ENCODE measurements at places on chromosomes 6 and 20.

DNA sequence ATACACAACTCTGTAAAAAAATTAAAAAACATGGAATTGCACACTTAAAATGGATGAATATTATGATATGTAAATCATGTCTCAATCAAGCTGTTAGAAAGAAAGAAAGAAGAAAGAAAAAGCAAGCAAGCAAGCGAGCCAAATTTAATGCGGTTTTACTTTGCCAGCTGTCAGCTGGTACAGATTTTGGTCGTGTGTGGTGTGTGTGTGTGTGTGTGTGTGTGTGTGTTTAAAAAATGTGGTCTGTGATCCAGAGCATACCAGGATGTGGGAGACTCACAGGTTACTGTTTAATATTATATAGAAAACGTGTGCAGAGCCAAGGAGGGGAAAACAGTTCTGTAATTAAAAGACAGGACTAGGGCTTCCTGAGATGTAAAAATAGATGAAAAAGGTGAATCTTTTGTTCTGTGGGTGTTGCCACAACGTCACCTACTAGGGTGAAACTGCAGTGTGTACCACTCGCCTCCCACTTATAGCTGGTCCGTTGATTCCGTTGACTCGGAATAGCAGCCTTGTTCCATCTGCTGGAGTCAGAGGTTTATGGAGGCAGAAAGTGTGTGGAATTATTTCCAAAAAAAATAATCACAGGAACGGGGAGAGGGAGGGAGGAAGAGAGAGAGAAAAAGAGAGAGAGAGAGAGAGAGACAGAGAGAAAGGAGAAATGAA is 197.7 kb downstream of the BCAS1 start:
- peak; percentile 64 for DNase-seq

- DNase-seq = no peak
These were observed 11.4 kb upstream of the SOX12 start for GRCh38 chr20:313948-314347.

DNA sequence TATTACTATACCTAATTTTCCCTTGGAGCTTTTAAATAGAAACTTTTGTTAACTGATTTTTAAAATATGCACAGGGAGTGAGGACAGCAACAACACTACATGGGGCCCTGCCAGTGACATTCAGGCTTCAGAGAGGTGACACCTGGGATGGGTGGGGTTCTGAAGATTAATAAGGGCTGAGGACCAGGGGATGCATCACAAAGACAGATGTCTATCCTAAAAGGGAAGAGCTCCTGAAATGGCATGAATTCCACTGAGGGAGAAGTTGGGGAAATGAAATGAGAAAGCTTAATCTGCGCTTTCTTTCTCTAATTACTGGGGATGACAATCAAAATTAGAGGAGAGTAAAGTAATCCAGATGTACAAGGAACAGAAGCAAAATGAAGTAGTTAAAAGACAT is 162.8 kb downstream of the BTBD9 start:
- no peak for DNase-seq

- DNase-seq = no peak
These were observed 12.7 kb downstream of the SLA2 start for GRCh38 chr20:36633285-36633772.

DNA sequence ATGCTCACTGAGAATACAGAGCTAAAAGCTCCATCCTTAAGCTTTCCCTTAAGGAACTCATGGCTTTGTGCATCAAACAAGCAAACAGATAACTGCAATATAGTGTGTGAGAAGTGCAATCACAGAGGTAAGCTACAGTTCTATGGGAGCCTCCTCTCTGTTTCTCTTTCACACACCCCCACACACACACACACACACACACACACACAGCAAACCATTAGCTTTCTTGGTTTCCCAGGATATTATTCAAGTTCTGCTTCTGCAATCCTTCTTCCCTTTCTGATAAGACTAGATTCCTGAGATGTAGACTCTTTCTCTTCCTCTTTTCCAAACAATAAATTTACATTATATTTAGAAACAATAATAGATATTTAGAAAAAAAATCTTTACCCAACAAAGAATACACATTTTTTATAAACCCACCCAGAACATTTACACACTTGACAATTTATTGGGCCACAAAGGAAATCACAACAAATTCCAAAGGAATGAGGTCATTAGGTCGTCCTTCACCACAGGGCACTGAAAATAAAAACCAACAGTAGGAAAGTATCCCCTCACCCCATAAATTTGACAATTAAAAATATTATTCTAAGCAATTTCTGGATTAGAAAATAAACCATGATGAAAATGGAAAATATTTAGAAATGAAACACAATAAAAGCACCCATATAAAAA is 9.3 kb upstream of the GFOD1 start:
- peak; percentile 54 for DNase-seq

DNA sequence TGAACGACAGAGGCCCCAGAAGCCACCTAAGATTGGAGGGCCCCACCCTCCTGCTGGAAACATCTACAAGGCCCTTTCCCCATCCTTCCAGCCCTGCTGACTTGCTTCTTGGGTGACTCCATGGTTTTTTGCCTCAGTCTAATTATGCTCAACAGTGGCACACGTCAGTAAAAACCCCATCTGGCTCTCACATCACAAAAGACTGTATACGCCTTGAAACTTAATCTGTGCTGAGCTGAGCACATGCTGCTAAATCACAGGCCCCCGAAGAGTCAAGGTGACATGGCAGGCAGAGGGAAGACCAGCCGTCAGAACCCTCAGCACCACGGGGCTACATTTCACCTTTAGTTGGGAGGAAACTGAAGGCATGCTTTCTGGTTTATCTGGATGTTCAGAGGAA is 323.1 kb downstream of the CDH26 start:
- DNase-seq = no peak

DNA sequence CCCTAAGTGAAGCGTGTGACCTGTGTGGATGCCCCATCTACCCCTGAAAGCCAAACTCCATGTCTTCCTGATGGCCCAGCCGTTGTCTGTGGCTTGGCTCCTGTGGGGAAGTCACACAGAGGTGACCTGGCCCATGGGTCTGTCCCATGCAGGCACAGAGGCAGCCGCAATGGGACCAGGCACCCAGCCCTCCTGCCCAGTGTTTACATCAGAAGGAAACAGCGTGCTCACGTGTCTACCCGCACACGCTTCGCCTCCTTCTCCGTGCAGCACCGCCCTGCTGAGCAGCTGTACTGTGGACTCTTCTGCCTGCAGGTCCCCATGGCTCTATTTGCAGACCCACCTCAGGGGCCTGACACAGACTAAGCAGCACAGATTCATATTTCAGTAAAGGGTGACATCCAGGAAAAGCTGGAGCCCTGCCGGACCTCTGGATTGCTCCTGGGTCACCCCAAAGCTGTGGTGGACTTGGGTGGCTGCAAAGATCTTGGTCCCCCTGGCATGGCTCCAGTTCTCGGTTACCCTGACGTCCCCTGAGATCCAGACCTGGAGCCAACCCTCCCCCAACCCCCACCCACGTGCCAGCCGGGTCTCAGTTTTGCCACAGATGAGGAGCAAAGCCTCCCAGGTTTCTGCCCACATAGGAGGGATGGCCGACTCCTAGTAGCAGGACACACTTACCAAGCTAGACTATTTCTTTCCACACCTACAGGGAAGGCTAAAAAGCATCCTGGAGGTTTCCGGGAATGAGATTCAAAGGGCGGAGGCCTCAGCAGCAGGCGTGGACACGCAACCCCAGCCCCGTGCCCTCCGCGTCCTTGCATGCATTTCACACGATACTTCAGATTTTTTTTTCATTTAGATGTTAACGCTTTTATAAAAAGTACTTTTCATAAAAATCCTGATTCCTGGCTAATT is 120.3 kb downstream of the CDH4 start:
- DNase-seq = no peak

GRCh38 chr6:45314146-45314545 is 14.0 kb upstream of the RUNX2 start:
- DNase-seq = no peak

DNA sequence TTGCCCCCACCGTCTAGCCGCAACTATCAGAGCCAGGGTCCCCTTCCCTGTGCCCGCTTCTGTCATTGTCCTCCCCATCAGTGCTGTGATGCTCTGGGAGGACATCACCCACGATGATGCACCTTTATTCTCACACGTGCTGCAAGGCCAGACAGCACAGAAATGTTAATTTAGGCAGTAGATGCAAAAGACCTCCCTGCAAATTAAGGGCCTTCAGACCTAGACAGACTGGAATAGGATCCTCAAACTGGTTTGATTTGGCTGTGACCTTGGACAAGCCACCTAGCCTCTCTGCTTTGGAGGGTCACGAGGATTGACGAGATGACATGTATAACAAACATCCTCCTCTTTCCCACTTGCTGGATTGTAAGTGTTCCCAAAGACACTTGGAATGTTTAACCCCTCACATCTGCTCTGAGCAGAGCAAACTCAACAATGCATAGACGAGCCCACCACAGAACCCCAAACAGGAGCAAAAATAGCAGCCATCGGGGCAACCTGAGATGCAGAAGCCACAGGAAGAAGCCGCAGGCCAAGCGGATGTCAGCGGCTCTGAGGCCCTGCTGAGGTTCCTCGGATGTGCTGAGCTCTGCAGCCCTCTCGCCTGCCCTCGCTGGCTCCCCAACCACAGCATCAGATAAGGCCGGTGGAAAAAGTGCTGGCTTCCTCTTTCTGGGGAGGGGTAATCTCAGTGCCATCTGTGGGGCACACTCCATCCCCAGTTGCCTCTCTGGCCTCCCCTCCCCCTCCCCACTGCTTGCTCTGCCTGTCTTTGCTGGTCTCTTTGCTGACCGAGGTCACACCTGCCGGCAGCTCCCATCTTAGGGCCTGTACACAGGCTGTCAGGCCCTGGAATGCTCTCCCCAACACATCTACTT is 35.3 kb downstream of the TOX2 start:
- DNase-seq = peak; percentile 44

GRCh38 chr20:19538556-19538955 is 219.5 kb upstream of the RIN2 start:
- DNase-seq = no peak

DNA sequence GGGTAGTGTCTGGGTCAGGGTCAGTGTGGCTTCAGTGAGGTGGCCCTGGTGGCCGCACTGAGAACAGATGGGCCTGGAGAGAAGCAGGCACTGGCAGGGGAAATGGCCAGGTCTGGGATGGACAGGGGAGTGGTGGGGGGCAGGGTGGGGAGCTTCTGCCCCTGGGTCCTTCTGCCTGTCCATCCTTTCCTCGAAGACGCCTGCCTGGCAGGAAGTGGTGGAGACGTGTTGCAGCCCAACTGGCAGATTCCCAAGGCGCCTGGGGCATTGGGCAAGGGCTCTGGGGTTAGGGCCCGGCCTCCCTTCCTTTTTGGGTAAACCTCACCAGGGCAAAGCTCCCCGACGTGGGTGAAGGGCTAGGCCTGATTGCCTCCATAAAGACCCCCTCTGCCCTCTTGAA is 10.4 kb downstream of the SRC start:
- no peak for DNase-seq

DNA sequence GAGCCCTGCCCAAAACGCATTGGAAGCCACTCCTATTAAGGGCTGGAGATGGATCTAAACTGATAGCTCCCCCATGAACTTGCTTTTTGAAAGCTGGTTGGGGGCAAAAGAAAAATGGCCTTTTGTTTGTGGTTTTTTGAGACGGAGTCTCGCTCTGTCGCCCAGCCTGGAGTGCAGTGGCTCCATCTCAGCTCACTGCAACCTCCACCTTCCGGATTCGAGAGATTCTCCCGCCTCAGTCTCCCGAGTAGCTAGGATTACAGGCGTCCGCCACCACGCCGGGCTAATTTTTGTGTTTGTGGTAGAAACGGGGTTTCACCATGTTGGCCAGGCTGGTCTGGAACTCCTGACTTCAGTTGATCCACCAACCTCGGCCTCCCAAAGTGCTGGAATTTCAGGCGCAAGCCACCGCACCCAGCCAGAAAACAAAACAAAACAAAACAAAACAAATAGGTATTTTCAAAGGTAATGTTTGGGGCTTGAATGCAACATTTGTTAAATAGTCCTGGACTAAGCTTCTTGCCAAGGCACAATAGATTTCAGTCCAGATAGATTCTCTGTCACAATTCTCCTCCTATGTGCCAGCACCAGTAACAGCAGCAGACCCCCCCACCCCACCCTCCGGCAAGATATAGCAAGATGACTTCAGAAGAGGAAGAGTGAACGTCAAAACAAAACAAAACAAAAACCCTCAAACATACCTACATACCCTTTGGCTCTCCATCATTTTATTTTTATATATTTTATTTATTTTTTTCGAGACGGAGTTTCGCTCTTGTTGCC is 26.5 kb upstream of the ABT1 start:
- DNase-seq = no peak
